ENCODE measurements at places on chromosomes 13 and 19. TPM values are rescaled to one million over a fixed set of nuclear protein-coding genes. Genes with fewer than 3 reads are reported as not detected.

The SELENOV gene
- polyA plus RNA-seq = 0.32 TPM

The TRPM4 gene
- polyA plus RNA-seq = 119 TPM

The PRR20E gene
- polyA plus RNA-seq = not detected

The ZNF844 gene
- 1.8 TPM for polyA plus RNA-seq

The ZNF296 gene
- 8.6 TPM for polyA plus RNA-seq

The KEAP1 gene
- 35.1 TPM for polyA plus RNA-seq

The BCL3 gene
- 49.0 TPM for polyA plus RNA-seq

The ZNF90 gene
- polyA plus RNA-seq = not detected

The ZNF358 gene
- 37.3 TPM for polyA plus RNA-seq

The NCAN gene
- not detected for polyA plus RNA-seq

The RAB11B gene
- 102 TPM for polyA plus RNA-seq

The FOXO1 gene
- 4.0 TPM for polyA plus RNA-seq

The PSPN gene
- 1.1 TPM for polyA plus RNA-seq

The PPP1R15A gene
- polyA plus RNA-seq = 52.8 TPM

The SLC25A42 gene
- polyA plus RNA-seq = 8.7 TPM

The CCL25 gene
- 831 TPM for polyA plus RNA-seq

The ZNF491 gene
- polyA plus RNA-seq = 1.9 TPM

The DMKN gene
- polyA plus RNA-seq = 7.6 TPM

The C19orf73 gene
- 7.6 TPM for polyA plus RNA-seq

The C1QTNF9B gene
- 0.49 TPM for polyA plus RNA-seq

The ZNF726 gene
- 5.6 TPM for polyA plus RNA-seq

Data from small intestine (tissue), 16 donors.